ENCODE measurements at places on chromosomes 16 and 17.

DNA sequence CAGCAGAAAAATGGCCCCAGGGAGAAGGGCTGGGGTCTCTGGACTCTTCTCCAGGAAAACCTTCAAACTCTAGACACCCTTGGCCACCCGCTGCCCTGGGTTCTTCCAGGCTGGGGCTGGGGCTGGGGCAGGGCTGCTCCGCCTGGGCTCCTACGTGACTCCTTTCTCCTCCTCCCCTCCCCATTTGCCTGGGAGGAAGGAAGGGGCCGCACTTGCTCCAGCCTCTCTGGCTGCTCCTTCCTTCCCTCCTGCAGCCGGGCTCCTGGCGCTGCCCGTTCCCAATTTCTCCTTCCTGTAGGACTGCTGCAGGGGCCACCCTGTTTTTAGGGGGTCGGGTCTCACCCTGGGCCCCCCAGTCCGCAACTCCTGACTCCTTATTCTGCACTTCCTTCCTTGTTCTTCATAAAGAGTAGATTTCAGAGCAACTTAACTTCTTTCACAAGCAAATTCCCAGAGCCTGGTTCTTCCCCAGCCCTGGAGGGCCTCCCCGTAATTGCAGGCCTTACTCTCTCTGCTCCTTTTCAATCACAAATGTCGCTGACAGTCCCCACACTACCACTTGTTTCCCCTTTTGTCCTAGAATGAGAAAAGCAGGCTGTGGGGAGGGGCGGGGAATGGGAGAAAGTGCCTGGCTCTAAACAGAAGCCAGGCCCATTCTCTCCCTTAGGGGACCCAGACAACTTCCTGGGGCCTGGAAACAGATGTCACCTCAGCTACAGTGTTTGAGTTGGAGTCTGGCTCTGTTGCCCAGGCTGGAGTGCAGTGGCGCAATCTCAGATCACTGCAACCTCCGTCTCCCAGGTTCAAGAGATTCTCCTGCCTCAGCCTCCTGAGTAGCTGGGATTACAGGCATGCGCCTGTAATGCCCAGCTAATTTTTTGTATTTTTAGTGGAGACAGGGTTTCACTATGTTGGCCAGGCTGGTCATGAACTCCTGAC lies 137.8 kb downstream of the ENGASE start:
- no peak for DNase-seq

DNA sequence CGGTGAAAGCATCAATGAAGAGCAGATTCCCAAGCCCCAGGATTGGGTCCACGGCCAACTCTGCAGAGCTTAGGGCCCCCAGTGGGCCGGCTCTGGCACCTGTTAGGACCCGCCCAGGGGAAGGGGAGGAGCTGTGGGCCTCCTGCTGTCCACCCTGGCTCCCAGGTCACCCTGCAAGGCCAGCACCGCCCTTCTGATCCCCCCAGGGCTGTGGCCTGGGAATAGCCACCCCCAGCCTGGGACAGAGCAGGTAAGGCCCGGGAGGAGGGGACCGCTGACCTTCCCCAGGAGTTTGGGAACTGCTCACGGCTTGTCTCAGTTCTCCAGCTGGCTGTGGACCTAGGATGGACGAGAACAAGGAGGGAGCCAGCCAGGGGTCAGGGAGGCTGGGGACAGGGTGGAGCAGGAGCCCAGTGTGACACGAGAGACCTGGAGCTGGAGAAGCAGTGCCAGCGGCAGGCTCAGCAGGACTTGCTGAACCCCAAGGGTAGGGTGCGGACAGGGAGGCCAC lies 39.3 kb upstream of the SLC38A10 start:
- DNase-seq = no peak

DNA sequence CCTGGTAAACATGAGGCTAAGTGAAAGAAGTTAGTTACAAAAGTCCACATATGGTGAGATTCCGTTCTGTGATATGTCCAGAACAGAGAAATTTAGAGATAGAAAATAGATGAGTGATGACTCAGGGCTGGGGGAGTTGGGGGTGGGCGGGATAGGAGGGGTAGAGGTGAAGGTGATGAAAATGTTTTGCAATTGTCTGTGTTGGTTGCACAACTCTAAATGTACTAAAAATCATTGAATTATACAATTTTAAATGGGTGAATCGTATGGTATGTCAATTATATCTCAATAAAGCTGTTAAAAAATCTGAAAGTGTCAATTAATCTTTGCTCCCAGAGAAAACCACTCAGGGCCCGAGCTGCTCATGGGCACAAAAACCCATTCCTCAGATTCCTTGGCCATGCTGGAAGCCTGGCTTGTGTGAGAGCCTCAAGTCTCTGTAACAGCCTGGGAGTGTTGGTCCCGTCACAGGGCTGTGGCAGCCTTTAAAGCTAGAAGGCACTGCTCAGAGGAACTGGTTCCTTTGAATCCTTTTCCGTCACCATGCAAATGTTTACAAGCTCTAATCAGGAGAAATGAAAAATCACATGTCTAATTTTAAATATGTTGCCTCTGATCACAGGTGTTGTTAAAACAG lies 225.3 kb downstream of the WWOX start:
- DNase-seq = no peak

DNA sequence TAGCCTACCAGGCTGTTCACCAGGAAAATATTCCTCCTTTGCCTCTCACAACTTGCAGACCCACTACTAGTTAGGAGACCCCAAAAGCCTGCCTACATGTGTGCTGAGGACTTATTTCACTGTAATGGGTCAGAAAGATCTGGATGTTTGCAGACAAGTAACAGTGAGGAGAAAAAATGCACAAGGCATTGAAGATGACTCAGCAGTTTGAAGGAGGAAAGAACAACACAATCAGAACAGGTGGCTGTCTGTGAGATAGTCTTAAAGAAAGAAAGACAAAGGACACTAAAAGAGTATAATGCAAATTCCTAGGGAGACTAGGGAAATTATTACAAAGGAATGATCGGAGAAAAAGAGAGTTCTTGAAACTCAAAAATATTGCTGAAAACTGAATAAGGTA lies 69.0 kb downstream of the ANKFN1 start:
- no peak for DNase-seq

DNA sequence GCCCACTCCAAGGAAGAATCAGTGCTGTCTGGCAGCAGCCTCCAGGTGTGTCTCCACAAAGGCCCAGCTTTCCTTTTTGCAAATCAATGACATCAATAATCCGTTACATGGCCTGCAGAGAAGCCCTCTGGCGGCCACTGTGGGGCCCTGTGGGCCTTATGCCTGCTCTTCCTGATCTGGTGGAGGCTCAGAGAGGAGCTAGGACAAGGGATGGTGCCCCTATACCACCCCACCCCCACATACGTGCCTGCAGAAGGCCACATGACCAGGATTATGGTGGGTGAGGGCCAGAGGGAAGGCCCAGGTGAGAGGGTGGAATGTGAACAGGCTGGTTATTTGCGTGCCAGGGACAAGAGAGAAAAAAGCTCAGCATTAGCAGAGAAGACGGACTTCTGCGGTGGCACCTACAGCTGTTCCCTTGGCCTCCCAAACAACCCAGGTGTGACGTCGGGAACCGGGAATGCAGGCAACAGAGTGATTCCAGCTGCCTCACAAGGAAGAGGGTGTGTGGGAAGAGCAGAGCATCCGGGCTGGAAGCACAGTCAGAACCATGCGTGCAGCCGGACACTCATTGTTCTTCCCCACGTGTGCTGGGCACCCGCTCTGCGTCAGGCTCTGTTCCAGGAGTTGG lies 22.5 kb downstream of the EIF4A3 start:
- no peak for DNase-seq

GRCh38 chr16:47061204-47061603 lies 82.5 kb downstream of the NETO2 start:
- DNase-seq = no peak

DNA sequence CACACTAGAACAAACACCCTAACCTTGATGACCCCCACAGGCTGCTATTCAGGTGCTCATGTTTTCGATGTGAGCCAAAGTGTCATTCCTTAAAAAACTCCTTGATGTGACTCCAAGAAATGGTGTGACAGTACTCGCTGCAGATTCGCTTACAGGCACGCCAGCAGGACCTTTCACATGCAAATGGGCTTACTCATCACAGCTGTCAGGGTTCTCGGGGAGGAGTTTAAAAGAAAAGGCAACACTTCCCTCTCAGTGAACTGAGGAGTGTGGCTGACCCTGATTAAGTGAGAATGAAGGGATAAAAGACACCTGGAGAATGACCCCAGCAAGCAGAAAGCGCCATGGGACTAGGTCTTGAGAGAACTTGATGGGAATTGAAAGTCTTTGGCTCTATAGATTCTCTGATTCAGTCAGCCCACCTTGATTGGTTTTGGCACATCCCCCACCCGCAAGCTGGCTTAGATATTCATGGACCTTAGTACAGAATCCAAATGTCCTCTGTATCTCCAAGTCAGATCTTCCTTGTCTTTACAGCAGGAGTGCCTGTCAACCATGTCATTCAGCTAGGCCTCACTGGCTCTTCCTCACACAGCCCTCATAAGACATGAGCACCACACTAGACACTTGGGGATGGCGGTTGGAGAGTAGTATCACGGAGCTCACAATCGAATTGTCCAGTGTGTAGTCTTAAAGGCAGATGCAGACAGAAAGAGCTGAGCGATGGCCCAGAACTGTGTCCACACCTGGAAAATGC lies 82.6 kb downstream of the HIC1 start:
- no peak for DNase-seq

DNA sequence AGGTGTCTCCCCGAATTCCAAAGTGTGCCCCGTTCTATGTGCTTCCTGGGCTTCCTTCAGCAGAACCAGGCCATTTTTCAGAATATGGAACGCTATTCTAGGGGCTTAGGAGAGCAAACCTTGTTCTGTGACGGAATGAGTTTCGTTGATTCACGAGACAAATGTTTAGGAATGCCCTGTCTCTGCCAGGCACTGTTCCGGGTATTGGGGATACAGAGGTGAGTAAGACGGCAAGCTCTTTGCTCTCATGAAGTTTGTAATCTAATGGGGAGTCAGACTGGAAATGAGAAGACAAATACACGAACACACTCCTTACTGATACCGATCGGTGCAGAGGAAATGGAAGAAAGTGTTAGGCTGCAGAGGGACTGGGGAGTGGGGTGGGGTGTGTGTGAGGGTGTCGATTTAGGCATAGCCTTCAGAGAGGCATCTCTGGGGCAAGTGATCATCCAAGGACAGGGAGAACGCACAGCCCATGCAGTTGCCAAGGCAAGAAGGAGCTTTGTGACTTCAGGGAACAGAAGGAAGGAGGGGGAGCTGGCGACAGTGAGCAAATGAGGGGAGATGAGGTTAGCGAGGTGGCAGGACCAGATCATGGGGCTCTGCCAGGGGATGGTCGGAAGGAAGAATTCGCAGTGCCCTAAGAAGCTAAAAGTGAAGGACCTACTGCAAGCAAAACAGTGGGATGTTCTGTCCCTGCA lies 189.6 kb downstream of the MSI2 start:
- DNase-seq = no peak

DNA sequence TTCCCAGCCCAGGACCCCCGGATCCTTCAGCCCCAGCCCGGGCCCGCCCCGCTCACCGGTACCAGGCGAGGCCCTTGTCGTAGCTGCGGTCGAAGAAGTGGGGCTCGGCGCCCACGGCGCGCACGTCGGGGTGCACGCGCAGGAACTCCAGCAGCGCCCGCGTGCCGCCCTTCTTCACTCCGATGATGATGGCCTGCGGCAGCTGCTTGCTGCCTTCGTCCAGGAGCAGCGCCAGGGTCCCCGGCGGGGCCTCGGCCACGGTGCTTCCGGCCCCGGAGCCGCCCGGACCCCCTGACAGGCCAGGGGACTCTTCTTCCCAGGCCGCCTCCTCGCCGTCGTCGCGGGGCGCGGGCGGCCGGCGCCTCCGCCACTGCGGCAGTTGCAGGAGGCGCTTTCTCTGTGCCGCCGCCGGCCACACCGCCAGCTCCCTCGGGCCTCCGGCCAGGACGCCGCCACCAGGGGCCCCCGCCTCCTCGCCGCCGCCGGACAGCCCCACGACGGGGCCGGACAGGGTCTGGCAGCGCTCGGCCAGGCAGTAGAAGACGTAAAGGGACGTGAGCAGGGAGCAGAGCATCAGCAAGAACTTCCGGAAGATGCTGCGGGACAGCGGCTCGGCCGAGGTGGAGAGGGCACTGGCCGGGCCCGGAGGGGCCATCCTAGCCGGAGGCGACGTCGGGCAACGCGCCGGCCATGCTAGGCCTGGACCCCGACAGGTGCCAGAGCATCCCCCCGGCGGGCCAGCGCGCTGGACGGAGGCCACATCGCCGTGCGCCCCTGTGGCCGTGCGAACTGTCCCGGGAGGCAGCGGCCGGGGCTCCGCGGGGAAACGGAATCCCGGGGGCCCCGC lies 1.0 kb downstream of the HS3ST3A1 start:
- DNase-seq = no peak

GRCh38 chr17:75639771-75640555 lies 6.7 kb downstream of the SMIM5 start:
- DNase-seq = no peak

- DNase-seq = no peak
Observed at GRCh38 chr17:1040216-1040600, 43.3 kb downstream of the TIMM22 start.

DNA sequence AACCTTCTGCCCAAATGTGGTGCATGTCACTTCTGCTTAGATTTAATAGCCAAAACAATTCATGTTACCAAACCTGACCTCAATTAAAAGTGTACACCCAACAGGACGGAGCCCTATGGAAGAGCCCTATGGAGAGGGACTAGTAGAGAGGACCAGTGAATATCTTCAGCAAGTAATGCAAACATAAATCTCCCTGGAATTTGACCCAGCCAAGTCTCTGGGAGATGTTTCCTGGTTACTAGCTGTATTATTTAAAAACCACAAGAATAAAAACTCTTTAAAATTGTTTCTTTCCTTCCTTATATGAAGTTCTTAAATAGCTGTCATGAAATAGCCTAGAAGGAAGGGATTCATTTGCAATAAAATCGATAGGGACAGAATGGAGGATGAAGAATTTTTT lies 255.8 kb downstream of the CDH11 start:
- no peak for DNase-seq

- no peak for DNase-seq
Observed at GRCh38 chr17:16994631-16995030, 22.7 kb upstream of the TNFRSF13B start.

DNA sequence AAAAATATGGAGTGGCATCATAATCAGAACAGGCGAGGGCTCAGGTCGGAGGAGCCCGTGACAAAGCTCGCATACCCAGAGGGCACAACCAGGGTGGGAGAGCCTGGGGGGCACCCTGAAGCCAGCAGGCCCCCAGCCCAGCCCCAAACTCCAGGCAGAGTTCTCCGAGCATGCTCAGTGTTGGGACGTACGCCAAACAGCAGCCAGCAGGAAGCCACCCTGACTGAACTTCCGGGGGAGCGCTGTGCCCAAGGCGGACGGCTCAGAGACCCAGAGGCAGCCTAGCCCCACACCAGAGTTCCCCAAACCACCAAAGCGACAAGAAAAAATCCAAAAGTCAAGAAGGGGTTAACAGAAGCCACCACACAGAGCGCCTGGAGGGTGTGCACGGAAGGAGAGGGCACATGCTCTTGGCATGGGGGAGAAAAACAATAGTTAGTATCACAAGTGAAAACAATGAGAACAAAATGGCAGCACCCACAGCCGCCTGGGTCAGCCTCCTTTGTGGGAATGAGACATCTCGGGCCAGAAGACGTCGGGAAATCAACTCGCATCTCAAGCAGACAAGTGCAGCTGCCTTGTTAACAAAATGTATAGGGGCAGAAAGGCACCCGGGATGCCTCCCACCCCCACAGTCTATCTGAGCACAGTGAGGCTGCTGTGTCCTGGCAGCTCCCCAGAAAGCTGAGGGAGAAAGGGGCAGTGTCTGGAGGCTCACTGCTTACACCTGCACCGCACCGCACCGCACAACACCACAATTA lies 11.9 kb downstream of the EXOC7 start:
- DNase-seq = no peak

- DNase-seq = no peak
Observed at GRCh38 chr17:15963670-15964110, 18.8 kb downstream of the ADORA2B start.

GRCh38 chr16:50248845-50249244 lies 17.5 kb upstream of the ADCY7 start:
- no peak for DNase-seq

- no peak for DNase-seq
Observed at GRCh38 chr17:11564589-11565380, 33.5 kb upstream of the DNAH9 start.
